Gastrocnemius medialis (tissue), 4 donors: ENCODE measurements at places on chromosomes 12 and 14. TPM values are rescaled to one million over a fixed set of nuclear protein-coding genes. Genes with fewer than 3 reads are reported as not detected.

SLC2A13 gene
- total RNA-seq: 2.7 TPM

ANGEL1 gene
- total RNA-seq: 11.7 TPM

RTN1 gene
- total RNA-seq: 1.4 TPM

STRAP gene
- 106 TPM for total RNA-seq

CD163 gene
- 47.8 TPM for total RNA-seq
